Lung (tissue), 17 donors: ENCODE measurements at places on chromosomes 3 and 15. TPM values are rescaled to one million over a fixed set of nuclear protein-coding genes. Genes with fewer than 3 reads are reported as not detected.

SCAANT1 gene
- not detected for total RNA-seq

LMAN1L gene
- not detected for total RNA-seq

LSMEM2 gene
- total RNA-seq: 0.12 TPM

RBPMS2 gene
- total RNA-seq: 0.68 TPM

ARNT2 gene
- 4.5 TPM for total RNA-seq

RASGRP1 gene
- total RNA-seq: 7.5 TPM

USF3 gene
- total RNA-seq: 21.3 TPM

FBN1 gene
- 98.3 TPM for total RNA-seq

PPARG gene
- 8.3 TPM for total RNA-seq

- DNase-seq: no peak
Measured at GRCh38 chr3:108564564-108564963, 24.7 kb downstream of the CIP2A start.

- peak; percentile 22 for DNase-seq
Measured at GRCh38 chr3:11459186-11459824, 184.4 kb downstream of the VGLL4 start.

GRCh38 chr15:96750361-96750760 lies 419.9 kb downstream of the NR2F2 start:
- DNase-seq: no peak

GRCh38 chr3:114958930-114959329 lies 188.2 kb downstream of the ZBTB20 start:
- DNase-seq: no peak

DNA sequence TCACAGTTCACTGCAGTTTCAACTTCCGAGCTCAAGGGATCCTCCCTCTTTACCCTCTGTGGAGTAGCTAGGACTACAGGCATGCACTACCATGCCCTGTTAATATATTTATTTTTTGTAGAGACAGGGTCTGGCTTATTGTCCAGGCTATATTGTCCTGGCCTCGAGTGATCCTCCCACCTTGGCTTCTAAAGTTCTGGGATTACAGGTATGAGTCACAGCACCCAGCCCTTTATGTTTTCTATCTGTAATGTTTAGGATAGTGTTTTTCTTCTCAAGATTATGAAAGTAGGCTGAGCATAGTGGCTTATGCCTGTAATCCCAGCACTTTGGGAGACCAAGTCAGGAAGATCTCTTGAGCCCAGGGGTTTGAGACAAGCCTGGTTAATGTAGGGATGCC lies 11.9 kb upstream of the SCG3 start:
- no peak for DNase-seq

GRCh38 chr15:75861750-75862402 lies 18.6 kb downstream of the UBE2Q2 start:
- DNase-seq: no peak

- no peak for DNase-seq
Measured at GRCh38 chr3:119762876-119763275, 19.0 kb upstream of the NR1I2 start.

DNA sequence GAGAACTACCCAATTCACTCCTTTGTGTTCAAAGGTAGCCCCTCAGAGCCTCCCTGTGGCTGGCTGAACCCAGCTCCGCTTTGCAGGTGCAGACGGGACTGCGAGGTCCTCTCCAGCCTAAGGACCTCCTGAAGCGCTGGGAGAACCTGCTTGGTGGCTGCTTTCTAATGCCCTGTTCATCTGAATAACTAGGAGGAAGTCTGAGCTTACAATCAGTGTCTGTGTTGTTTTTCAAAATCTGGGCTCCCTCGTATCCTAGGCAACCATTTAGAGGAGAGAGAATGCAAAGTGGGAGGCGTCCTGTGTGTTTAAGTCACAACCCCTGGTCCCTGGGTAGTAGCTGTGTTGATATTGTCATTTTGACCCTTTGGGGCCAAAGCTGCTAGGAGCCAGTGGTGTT lies 99.9 kb downstream of the GABRG3 start:
- no peak for DNase-seq

DNA sequence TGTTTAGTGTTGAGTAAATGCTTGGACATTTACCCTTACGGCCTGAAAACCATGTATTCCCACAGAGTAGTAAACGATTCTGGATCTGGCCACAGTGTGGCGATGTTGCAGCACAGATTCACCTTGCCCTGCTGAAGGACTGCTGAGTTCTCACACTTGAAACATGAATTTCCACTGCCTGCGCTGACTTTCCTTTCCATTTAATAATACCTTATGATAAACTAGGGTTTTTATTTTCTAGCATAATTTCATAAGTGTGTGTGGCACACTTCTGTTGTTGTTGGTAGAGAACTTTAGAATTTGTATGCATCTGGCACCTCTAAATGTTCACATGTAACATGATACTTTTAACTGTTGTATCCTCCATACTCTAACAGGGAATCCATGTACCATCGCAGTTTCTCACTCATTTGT lies 53.9 kb downstream of the C3orf38 start:
- DNase-seq: peak; percentile 82

GRCh38 chr3:170801597-170801996 lies 68.4 kb downstream of the RPL22L1 start:
- DNase-seq: no peak

DNA sequence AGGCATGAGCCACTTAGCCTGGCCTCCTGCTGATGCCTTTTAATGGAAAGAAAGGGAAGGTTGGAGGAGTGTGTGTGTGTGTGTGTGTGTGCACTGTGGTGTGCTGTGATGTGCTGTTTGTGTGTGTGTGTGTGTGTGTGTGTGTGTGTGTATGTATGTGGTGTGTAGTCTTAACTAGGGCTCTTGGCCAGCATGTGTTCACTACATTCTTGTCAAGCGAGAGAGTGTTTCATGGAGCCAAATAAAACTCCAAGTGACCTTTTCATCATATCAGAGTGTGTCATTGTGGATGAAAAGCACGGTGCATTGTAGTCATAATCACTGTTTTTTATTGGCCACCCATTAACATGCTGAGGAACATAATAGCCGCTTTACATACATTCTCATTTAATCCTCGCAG lies 30.8 kb upstream of the BHLHE40 start:
- DNase-seq: no peak

GRCh38 chr3:11568503-11569155 lies 75.1 kb downstream of the VGLL4 start:
- DNase-seq: no peak

- no peak for DNase-seq
Measured at GRCh38 chr15:59005579-59005978, 18.1 kb downstream of the RNF111 start.

DNA sequence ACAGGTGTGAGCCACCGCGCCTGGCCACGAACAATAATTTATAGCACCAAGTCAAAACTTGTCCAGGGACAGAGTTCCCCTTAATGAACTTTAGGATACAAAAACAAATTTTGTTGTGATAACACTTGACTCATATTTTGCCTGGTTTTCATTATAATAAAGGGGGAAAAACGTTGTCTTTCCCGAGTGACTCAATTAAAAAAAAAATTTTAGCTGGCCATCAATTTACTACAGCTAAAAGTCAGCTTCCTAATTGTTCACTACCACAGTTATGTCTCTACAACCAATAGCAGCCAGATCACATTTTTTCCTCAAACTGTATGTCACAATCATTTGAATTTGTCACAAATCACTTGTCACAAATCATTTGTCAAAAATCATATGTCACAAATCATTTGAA lies 116.0 kb downstream of the P3H2 start:
- no peak for DNase-seq
